Activated CD4-positive, alpha-beta T cell treated with anti-CD3 and anti-CD28 coated beads, Interleukin-2, amount 50 U/mL, for 48 hours (primary cell): ENCODE measurements at places on chromosomes 13 and 19.

DNA sequence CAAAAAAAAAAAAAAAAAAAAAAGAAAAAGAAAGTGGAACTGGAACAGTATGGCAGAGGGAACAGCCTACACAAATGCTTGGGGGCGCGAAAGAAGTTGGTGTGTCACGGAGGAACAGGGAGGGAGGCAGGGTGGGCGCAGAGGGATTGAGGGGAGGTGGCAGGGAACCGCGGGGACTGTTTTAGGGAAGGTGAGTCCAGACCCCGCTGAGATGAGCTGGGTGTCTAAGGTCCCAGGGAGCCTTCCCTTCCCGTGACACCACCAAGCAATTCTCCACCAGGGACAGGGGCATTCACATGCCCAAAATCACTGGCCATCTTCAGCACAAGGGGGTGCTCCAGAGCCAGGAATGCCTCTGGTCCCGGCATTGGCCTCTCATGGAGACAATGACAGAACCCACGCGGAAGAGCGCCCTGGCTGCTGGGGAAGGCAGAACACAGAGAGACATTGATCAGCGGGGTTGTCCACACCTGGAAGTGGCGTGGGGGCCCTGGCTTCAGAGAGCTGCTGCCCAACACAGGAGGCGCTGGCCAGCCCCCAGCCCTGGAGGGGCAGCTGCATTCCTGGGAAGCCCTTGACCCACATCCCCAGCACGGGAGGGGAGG, 6.9 kb downstream of the PEAK3 start:
- DNase-seq = peak; percentile 46

GRCh38 chr13:44474122-44474910, 100.7 kb downstream of the SERP2 start:
- no peak for DNase-seq

DNA sequence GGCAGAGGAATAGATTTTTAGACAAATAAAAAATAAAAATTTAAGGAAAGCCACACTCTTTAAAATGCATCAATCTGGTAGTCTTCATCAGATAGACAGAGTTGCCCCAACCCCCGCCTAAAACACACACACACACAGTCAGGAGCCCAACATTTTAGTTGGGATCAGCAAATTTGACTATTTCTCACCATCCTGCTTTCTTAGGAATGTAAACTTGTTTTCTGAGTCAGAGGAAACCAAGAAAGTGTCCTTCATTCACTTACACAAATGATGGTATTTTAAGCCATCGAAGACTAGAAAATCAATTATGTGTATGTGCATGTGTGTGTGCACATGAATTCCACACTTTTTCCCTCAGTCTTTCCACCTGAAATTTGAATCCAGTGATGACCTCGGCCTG, 1657.5 kb downstream of the SLITRK1 start:
- DNase-seq = no peak

GRCh38 chr19:58518256-58519086, 1.1 kb downstream of the ZBTB45 start:
- DNase-seq = no peak

- DNase-seq = no peak
Measured at GRCh38 chr13:75294110-75294509, 187.9 kb downstream of the TBC1D4 start.

- no peak for DNase-seq
Measured at GRCh38 chr13:83798731-83799130, 83.5 kb downstream of the SLITRK1 start.

- DNase-seq = no peak
Measured at GRCh38 chr19:7879836-7880235, 5.6 kb upstream of the PRR36 start.

GRCh38 chr19:15479391-15480345, at the start of gene PGLYRP2:
Gene PGLYRP2, minus strand, starts transcription at chr19:15479501. Its CDS starts 130 bp downstream, at chr19:15479371.
- DNase-seq = no peak

- no peak for DNase-seq
Measured at GRCh38 chr13:79780240-79780639, 299.3 kb downstream of the NDFIP2 start.

GRCh38 chr13:30908416-30908980, 2.4 kb downstream of the MEDAG start:
- no peak for DNase-seq

GRCh38 chr13:113937527-113938180, 36.2 kb downstream of the C13orf46 start:
- DNase-seq = no peak

DNA sequence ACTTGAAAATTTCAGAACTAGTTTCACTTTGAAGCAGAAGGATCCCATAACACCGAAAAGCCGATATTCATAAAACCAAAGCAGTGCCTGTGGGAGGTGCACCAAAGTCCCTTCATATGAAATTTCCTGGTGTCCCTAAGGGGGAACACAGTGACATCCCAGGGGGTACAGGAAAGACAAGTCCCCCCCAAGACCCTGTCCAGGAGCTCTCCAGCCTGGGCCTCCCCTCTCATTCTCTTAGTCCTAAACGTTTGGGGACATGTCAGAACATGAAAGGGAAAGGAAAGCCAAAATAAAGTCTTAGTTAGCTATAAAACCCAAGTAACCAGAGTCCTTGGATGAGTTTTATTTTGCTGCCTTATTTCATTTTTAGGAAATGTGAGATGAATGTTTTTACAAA, 56.6 kb downstream of the MRPL57 start:
- no peak for DNase-seq

GRCh38 chr19:6736917-6737283, 480 bp downstream of the GPR108 start:
- no peak for DNase-seq

GRCh38 chr19:44757057-44757734, 8.7 kb downstream of the BCL3 start:
- no peak for DNase-seq

DNA sequence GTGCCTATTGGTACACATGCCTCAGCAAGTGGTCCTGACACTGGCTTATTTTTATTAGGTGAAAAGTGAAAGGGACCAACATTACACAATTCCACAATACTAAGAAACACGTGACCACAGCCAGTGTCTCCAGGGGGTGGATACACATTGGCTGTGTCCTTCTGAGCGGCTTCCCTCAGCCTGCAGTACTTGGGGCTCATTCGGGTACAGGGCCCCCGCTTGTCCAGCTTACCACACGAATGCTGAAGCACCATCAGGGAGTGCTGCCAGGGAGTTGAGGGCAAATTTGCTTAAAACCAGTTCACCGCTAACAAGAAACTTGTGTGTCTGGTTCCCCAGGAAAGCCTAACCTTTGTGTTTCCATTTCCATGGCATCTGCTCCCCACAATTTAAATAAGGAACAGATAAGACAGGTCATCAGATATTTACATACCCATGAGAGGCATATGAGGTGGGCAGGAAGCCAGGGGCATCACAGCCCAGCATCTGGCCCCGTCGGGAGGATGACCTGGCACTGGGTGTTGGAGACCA, 23.3 kb downstream of the PBX4 start:
- DNase-seq = no peak

- DNase-seq = no peak
Measured at GRCh38 chr13:51825165-51825592, 19.8 kb downstream of the TMEM272 start.

DNA sequence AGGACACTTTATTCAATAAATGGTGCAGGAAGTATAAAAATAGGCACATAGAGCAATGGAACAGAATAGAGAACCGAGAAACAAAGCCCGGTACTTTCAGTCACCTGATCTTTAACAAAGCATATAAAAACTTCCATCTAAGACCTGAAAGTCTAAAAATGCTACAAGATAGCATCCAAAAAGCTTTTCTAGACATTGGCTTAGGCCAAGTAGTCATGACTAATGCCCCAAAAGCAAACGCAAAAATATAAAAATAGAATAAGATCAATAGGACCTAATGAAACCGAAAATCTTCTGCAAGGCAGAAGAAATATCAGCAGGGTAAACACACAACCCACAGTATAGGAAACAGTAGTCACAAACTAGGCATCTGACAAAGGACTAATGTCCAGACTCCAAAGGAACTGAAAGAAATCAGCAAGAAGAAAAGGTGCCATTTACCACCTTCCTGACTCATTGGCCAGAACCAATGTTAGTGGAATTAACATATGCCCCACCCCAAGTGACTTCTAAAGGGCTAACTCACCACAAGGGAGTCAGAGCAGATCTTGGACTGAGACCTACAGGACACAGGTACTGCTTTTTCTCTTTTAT, 40.8 kb upstream of the CEACAM21 start:
- no peak for DNase-seq

- no peak for DNase-seq
Measured at GRCh38 chr13:69910800-69911199, 196.8 kb upstream of the ATXN8OS start.

- DNase-seq = no peak
Measured at GRCh38 chr19:49755956-49756355, 7.2 kb downstream of the TSKS start.

DNA sequence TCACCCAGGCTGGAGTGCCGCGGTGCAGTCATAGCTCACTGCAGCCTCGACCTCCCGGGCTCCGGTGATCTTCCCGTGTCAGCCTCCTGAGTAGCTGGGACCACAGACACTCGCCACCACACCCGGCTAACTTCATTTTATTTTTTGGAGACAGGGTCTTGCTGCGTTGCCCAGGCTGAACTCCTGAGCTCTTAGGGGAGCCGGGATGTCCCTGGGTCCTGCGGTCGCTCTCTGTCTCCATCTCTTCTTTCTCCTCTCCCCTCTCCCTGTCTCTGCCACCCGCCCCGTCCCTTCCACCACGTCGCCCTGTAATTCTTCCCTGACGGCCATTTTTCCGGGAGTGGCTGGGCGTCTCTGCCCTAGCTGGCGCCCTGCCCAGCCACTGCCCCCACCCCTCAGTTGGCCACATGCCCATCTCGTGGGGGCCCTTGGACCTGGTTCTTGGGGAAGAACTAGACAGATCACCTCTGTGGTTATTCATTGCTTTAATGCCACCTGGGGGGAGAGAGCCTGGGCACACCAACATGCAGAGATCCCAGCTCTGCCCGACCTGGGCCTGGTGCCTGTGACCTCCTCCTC, 18.9 kb downstream of the ARID3A start:
- DNase-seq = no peak

GRCh38 chr13:113454936-113455335, 1.6 kb upstream of the ADPRHL1 start:
- DNase-seq = no peak

DNA sequence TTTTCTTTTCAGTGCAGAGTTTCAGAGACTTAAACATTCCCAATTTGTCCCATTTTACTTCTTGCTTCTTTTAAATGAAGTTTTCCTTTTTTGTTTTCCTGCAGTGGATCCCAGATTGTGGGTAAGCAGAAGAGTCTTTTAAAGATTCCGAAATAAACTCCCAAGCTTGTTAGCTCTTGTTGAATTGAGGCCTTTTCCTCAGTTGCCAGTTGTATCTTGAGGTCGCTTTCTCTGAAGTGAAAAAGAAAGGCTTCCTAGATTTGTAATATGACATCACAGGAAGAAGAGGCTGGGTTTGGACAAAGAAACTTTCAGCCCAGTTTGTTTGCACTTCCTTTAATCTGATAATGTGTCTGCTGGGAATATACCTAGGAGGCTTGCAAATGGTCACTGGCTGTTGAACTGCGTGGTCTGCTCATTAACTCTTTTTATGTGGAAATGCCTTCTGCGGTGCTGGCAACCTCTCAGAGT, at the start of gene LPAR6:
Gene LPAR6 (minus strand): TSS at position 233 of the 471 bp plus-strand sequence. CDS start 690 bp downstream, outside the sequence.
- DNase-seq = no peak

- DNase-seq = no peak
Measured at GRCh38 chr13:112647256-112647655, 42.6 kb upstream of the ATP11A start.

GRCh38 chr19:8460516-8461298, 15.9 kb downstream of the HNRNPM start:
- DNase-seq = no peak

- no peak for DNase-seq
Measured at GRCh38 chr13:29125934-29126424, 305.8 kb downstream of the MTUS2 start.

DNA sequence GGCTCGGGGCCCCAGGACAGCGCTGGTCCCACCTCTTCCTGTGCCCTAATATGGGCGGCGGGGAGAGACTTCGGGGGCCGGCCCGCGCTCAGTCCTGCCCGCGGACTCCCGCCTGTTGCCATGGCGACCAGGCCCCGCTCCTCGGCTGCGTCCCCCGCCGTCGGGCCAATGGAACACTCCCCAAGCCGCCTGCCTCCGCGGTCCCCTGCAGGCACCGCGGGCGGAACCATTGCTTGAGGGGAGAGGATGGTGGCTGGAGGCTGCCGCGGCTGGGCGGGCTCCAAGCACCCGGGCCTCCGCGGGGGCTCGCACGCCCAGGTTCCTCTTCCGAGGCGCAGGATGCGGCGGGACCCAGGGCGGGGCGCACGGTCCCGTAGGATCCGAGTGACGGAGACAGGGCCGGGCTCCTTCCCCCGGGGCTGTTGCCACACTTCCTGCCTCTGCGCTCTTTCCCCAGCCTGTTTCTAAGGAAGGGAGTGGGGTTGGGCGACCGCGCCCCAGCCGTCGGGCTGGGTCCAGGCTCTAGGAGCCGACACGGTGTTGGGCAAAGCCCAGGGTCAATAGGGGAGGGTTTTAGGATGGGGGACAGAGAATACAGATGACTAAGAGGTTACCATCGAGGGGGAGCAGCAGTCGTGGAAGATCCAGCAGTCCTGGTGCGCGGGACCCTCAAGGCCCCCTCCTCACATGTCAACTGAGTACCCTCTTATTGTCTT, 1.2 kb upstream of the JUNB start:
- peak; percentile 97 for DNase-seq

GRCh38 chr13:71967990-71968389, 101.0 kb upstream of the DACH1 start:
- no peak for DNase-seq

DNA sequence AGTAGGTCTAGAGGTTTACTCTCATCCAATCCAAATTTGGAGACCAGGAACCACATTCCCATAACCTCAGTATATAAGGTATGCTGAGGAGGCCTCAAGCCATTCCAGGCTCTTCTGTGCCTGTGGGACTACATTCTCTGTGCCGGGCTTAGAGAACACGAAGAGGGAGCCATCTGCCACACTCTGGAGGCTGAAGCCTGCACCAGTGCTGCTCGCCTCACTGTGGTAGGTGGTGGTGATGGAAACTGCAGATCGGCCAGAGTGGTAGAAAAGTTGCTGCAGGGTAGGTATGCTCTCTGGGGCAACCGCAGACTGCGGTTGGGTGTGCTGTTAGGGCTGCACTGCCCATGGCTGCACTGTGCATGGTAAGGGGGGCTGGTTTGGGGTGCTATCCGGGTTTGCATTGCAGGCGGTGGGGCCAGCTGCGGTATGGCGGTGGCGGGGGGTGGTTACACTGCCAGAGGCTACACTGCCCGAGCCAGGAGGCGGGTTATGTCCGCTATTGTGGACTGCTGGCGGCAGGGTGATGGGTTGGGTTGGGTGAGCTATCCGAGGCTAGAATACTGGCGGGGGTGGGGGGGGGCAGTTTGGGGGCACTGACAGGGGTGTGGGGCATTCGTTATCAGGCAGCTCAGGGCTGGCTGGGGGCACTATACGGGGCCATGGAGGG, 145.0 kb downstream of the TNFRSF19 start:
- DNase-seq = no peak

DNA sequence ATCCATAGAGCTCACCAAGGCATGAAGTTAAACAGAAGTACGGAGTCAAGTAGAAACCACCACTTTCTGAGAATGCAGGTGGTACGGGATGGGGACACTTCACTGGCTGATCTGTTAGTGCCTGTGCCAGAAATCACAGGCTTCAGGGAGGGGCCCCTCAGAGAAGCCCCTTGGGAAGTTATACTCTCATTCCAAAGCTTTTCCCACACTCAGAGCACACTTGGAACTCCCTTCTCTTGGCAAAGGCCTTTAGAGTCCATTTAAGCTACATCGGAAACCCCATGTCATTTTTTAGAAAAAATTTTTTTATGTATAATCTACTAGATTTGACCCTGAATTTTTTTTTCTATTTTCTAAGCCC, 80.7 kb upstream of the WASF3 start:
- no peak for DNase-seq
